ENCODE measurements at places on chromosomes 1 and 21.
A peak's percentile ranks its signal among the peaks of the same experiment; 100 is the strongest.

GRCh38 chr1:107142666-107143065, 1.8 kb downstream of the NTNG1 start:
- H3K27ac ChIP-seq, result no peak overlapping the region
- no peak for DNase-seq
- no peak overlapping the region for H3K4me3 ChIP-seq
- H3K36me3 ChIP-seq, result no peaks in the 10 kb centered on the region
- peaks cover 70% of the 10 kb centered on the region for H3K27me3 ChIP-seq

- peak overlapping the region; percentile 11 for H3K4me3 ChIP-seq
- peaks cover 21% of the 10 kb centered on the region for H3K27me3 ChIP-seq
- no peak overlapping the region for H3K27ac ChIP-seq
- no peaks in the 10 kb centered on the region for H3K36me3 ChIP-seq
- DNase-seq, result no peak
These were observed 2.2 kb downstream of the CAMK1G start for GRCh38 chr1:209585672-209586071.

- DNase-seq, result no peak
- peaks cover 36% of the 10 kb centered on the region for H3K36me3 ChIP-seq
- peaks cover 47% of the 10 kb centered on the region for H3K4me1 ChIP-seq
- H3K4me3 ChIP-seq, result no peak overlapping the region
- H3K27ac ChIP-seq, result no peak overlapping the region
These were observed 3.2 kb downstream of the LRRC8B start for GRCh38 chr1:89527750-89528381.

- no peaks in the 10 kb centered on the region for H3K27me3 ChIP-seq
- no peaks in the 10 kb centered on the region for H3K36me3 ChIP-seq
- DNase-seq, result no peak
- no peaks in the 10 kb centered on the region for H3K4me1 ChIP-seq
These were observed 133.8 kb downstream of the NAV1 start for GRCh38 chr1:201672685-201673084.

GRCh38 chr1:21290546-21290944, 282 bp upstream of the ECE1 start:
- peaks cover 74% of the 10 kb centered on the region for H3K4me1 ChIP-seq
- no peaks in the 10 kb centered on the region for H3K27me3 ChIP-seq
- peaks cover 2% of the 10 kb centered on the region for H3K36me3 ChIP-seq
- no peak for DNase-seq
- H3K4me3 ChIP-seq, result peak overlapping the region; percentile 90

- H3K4me1 ChIP-seq, result peaks cover 6% of the 10 kb centered on the region
- H3K27me3 ChIP-seq, result peaks cover 31% of the 10 kb centered on the region
- H3K36me3 ChIP-seq, result no peaks in the 10 kb centered on the region
These were observed 3.8 kb upstream of the RGS13 start for GRCh38 chr1:192632188-192632587.

DNA sequence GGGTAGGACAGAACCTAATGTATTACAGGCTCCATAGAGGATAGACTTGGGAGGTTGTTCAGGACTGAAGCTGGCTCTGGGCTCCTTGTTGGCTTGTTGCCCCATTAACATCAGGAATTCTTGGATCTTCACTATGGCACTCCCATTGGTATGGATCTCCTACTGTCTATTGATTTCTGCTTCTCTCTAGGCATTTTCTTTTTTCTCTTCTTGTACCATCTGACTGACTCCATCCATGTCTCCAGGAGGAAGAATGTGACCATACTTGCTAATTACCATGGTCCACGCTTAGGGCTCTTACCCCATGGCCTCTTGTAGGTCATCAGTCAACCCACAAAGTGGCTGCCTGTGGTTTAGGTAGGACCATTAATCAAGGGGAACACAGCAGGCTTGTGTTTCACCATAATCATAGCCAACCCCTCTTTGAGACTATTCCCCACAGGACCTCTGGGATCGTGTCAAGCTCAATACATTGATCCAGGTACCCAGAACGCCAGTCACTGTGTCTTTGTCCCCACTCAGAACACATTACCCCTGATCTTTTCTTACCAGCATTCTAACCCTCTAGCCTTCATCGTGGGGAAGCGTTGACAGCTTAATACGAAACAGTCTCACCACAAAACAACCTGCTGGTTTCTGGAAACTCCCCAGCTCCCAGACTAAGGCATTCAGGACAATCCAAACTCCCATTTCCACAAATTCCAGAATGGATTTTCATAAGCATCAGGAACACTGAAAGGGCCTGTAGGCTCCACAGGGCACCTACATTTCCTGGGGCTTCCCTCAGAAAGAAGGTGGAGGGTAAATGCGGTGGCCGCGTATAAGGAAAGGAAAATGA, 97.1 kb downstream of the ETS2 start:
- H3K4me3 ChIP-seq, result no peak overlapping the region
- no peak for DNase-seq
- no peak overlapping the region for H3K27ac ChIP-seq
- H3K4me1 ChIP-seq, result peaks cover 34% of the 10 kb centered on the region

GRCh38 chr1:87334351-87335174, 5.9 kb downstream of the LMO4 start:
- no peak for DNase-seq
- peak overlapping the region; percentile 99 for H3K27ac ChIP-seq
- peaks cover 60% of the 10 kb centered on the region for H3K4me1 ChIP-seq
- H3K36me3 ChIP-seq, result peaks cover 8% of the 10 kb centered on the region
- peaks cover 33% of the 10 kb centered on the region for H3K27me3 ChIP-seq
- peak overlapping the region; percentile 80 for H3K4me3 ChIP-seq

DNA sequence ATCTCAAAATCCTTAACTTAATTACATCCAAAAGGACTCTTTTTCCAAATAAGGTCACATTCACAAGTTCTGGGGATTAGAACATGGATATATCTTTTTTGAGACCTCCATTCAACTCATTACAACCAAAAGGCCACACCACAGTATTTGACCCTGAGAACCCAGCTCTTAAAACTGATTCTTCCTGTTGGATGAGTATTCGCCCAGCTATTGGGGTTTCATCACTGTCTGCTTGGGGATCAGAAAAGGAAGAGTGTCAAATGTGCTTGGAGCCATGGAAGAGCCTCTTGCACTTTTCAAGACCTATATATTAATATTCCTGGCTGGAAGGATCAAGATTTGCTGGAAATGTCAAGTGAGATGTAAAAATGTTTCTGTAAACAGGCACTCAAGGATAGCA, 5.4 kb upstream of the TINAGL1 start:
- no peaks in the 10 kb centered on the region for H3K4me1 ChIP-seq
- H3K27me3 ChIP-seq, result peaks cover 5% of the 10 kb centered on the region
- H3K4me3 ChIP-seq, result no peak overlapping the region
- H3K27ac ChIP-seq, result no peak overlapping the region

DNA sequence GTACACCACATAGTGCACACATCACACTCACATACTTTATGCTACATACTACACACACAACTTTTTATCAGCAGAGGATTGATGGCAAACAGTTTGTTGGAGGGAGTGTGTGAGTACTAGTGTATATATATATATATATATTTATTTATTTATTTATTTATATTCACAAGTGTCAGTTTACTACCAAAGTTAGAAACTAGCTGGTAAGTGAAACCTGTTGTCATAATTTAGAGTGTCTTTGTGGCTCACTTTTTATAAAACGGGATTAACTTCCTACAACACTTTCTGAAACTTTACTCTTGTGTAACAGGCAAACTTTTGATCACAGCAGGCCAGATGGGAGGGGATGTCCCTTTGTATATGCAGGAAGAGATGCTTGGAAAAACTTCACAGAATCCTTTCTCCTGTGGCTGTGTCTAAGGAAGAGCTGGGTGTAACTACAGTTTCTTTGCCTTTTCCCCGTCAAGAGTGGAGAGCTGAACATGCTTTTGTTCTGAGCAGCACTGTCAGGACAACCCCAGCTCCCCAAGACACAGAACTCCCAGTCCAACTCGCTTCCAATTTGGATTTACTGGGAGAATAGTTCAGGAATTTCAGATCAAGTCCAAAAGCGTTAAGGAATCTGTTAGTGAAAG, 1.9 kb upstream of the SAMD13 start:
- peaks cover 5% of the 10 kb centered on the region for H3K36me3 ChIP-seq
- H3K4me3 ChIP-seq, result peak overlapping the region; percentile 92
- no peak overlapping the region for H3K27ac ChIP-seq
- no peak for DNase-seq
- peaks cover 41% of the 10 kb centered on the region for H3K4me1 ChIP-seq

GRCh38 chr1:227903614-227904501, 43.9 kb downstream of the WNT9A start:
- no peaks in the 10 kb centered on the region for H3K4me1 ChIP-seq
- H3K36me3 ChIP-seq, result no peaks in the 10 kb centered on the region
- H3K4me3 ChIP-seq, result no peak overlapping the region
- H3K27me3 ChIP-seq, result no peaks in the 10 kb centered on the region
- no peak for DNase-seq

DNA sequence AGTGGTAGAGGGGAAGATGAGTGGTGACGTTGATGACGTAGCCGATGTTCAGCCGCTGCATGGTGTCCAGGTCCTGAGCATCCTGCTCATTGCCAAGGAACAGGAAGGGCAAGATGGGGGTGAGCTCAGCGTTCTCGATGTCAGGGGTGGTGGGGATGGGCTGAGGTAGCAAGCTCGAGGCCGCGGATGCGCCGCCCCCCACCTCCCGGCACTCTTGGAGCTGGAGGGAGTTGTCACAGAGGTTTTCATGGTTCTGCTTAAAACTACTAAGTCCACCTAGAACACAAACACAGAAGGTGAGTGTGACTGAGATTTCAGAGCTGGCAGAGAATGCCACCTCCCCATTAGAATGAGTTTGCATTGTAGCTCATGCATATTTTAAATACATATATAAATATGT, 35.7 kb downstream of the DUSP10 start:
- H3K4me3 ChIP-seq, result no peak overlapping the region
- H3K4me1 ChIP-seq, result peaks cover 38% of the 10 kb centered on the region
- H3K27me3 ChIP-seq, result no peaks in the 10 kb centered on the region
- H3K36me3 ChIP-seq, result peaks cover 10% of the 10 kb centered on the region
- no peak overlapping the region for H3K27ac ChIP-seq

DNA sequence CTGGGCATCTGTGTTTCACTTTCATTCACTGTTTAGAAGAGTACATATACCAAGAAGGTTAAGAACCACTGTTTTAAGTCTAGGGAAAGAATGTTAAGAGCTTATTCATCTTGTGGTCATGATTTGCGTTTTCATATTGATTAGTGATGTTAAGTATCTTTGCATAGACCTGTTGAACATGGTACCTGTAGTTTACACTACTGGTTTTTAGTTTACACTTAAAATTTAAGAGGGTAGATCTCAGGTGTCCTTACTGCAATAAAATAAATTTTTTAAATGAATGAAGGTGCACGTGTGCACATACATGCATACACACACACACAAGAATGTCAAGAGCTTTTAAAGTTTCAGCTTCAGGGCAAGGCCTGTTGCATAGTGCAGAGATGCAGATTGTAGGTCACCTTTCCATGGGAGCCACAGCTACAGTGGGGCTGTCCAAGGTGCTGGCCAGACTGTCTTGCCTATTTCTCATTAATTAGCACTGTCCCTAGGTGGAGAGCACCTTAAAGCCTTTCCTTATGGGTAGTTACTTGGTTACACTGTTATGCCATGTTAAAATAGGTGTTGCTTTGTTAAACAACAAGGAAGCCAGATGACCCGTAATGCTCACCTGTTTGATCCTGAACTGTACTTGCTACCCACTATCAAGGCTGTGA, 543.0 kb upstream of the DAB1 start:
- no peaks in the 10 kb centered on the region for H3K4me1 ChIP-seq
- H3K36me3 ChIP-seq, result no peaks in the 10 kb centered on the region
- no peak overlapping the region for H3K4me3 ChIP-seq
- H3K27me3 ChIP-seq, result peaks cover 6% of the 10 kb centered on the region

GRCh38 chr21:16743317-16743716, 769.5 kb upstream of the CXADR start:
- H3K4me3 ChIP-seq, result no peak overlapping the region
- H3K4me1 ChIP-seq, result no peaks in the 10 kb centered on the region
- DNase-seq, result no peak
- H3K27me3 ChIP-seq, result no peaks in the 10 kb centered on the region
- no peak overlapping the region for H3K27ac ChIP-seq

GRCh38 chr1:16149702-16150488, 6.0 kb downstream of the EPHA2 start:
- no peak overlapping the region for H3K27ac ChIP-seq
- H3K4me1 ChIP-seq, result peaks cover 8% of the 10 kb centered on the region
- H3K27me3 ChIP-seq, result peaks cover 15% of the 10 kb centered on the region
- no peaks in the 10 kb centered on the region for H3K36me3 ChIP-seq
- no peak overlapping the region for H3K4me3 ChIP-seq

DNA sequence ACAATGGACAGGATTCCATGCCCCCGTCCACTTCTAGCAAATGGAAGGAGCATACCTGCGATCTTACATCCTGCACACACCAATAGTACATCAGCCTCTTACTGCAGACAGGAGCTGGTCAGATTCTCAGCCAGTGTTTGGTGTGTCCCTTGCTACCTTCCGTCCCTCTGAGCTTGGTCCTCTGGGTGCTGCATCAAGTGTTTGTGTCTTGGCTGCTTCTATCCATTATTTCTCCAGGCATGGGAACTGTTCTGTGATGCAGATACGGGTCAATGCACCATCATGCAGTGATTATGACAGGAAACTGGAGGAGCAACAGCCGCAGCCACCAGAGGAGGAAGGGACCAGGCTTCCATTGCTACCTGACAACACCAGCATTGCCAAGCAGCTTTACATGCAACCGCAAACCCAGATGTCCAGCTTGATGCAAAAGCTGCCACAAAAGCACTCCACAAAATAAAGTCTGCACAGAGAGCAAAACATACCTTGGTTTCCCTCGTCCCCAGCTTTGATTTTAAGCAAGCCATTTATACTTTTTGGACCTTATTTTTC, 21.9 kb upstream of the OVAAL start:
- H3K4me3 ChIP-seq, result no peak overlapping the region
- peaks cover 4% of the 10 kb centered on the region for H3K4me1 ChIP-seq
- no peaks in the 10 kb centered on the region for H3K36me3 ChIP-seq
- peaks cover 10% of the 10 kb centered on the region for H3K27me3 ChIP-seq

GRCh38 chr1:113861641-113862040, 9.9 kb downstream of the PTPN22 start:
- H3K27me3 ChIP-seq, result no peaks in the 10 kb centered on the region
- H3K4me1 ChIP-seq, result peaks cover 66% of the 10 kb centered on the region
- no peak overlapping the region for H3K4me3 ChIP-seq
- DNase-seq, result no peak

- peak overlapping the region; percentile 67 for H3K4me3 ChIP-seq
- H3K27ac ChIP-seq, result no peak overlapping the region
- H3K36me3 ChIP-seq, result no peaks in the 10 kb centered on the region
- peaks cover 36% of the 10 kb centered on the region for H3K4me1 ChIP-seq
- DNase-seq, result peak; percentile 29
These were observed 464.5 kb downstream of the USP25 start for GRCh38 chr21:16194095-16194787.
